Activated T-cell treated with anti-CD3 and anti-CD28 coated beads, Interleukin-2, amount 50 U/mL, for 72 hours (primary cell): ENCODE measurements at places on chromosomes 7 and 10. TPM values are rescaled to one million over a fixed set of nuclear protein-coding genes. Genes with fewer than 3 reads are reported as not detected.

Gene ABCC2
- 1.5 TPM for total RNA-seq

DNA sequence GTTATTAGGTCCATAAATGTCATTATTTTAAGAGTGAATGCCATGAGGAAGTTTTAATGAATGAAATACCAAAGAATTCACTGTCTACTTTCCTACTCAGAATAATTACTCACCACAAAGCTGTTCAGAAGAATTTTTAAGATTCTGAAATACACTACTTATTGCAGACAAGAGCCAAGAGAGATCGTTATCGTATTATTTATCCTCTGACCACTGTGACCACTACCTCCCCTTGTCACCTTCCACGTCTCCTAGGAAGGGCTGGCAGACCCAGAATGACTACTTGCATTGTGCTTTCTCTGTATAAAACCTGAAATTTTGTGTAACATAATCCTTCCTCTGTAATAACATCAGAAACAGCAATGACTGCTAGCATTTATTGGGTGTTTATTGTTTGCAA, 81.9 kb downstream of the ABCB5 start:
- no peaks in the 10 kb centered on the region for H3K4me1 ChIP-seq
- H3K4me3 ChIP-seq: no peak overlapping the region
- H3K27ac ChIP-seq: no peak overlapping the region
- no peak for DNase-seq
- H3K27me3 ChIP-seq: no peaks in the 10 kb centered on the region

- H3K4me1 ChIP-seq: peaks cover 7% of the 10 kb centered on the region
- H3K27me3 ChIP-seq: peaks cover 13% of the 10 kb centered on the region
- no peak for DNase-seq
- no peak overlapping the region for H3K4me3 ChIP-seq
- no peaks in the 10 kb centered on the region for H3K36me3 ChIP-seq
Measured at GRCh38 chr7:74282748-74283459, 6.3 kb upstream of the CLIP2 start.

Gene TBL2
- total RNA-seq: 29.6 TPM

Gene TRAPPC14
- total RNA-seq: 28.8 TPM

- H3K27me3 ChIP-seq: peaks cover 74% of the 10 kb centered on the region
- peaks cover 36% of the 10 kb centered on the region for H3K4me1 ChIP-seq
- no peak overlapping the region for H3K27ac ChIP-seq
Measured at GRCh38 chr10:75406462-75407223, 5.1 kb upstream of the ZNF503 start.

GRCh38 chr7:91285696-91286355, 21.6 kb downstream of the FZD1 start:
- peaks cover 9% of the 10 kb centered on the region for H3K27me3 ChIP-seq
- no peak for DNase-seq
- no peaks in the 10 kb centered on the region for H3K36me3 ChIP-seq

Gene HOXA1
- total RNA-seq: 0.58 TPM

Gene KNDC1
- total RNA-seq: 0.28 TPM
